Stimulated activated CD8-positive, alpha-beta memory T cell treated with anti-CD3 and anti-CD28 coated beads, Interleukin-4, amount 100 ng/mL, for 4 hours (primary cell): ENCODE measurements at places on chromosomes 4 and X.
A peak's percentile ranks its signal among the peaks of the same experiment; 100 is the strongest.

DNA sequence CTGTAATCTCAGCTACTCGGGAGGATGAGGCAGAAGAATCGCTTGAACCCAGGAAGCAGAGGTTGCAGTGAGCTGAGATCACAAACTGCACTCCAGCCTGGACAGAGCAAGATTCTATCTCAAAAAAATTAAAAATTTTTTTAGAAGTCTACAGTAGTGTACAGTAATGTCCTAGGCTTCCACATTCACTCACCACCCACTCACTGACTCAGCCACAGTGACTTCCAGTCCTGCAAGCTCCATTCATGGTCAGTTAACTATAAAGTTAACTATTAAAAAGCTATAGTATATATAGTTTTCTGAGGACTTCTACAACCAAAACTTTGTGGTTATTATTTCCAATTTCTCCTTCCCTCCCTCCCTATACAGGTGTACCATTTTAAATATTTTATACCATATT lies 34.7 kb upstream of the NEUROG2 start:
- no peak for DNase-seq

GRCh38 chrX:150753357-150753756 lies 60.2 kb downstream of the MTMR1 start:
- DNase-seq, result no peak

GRCh38 chr4:165758086-165758485 lies 115.0 kb upstream of the TLL1 start:
- no peak for DNase-seq

DNA sequence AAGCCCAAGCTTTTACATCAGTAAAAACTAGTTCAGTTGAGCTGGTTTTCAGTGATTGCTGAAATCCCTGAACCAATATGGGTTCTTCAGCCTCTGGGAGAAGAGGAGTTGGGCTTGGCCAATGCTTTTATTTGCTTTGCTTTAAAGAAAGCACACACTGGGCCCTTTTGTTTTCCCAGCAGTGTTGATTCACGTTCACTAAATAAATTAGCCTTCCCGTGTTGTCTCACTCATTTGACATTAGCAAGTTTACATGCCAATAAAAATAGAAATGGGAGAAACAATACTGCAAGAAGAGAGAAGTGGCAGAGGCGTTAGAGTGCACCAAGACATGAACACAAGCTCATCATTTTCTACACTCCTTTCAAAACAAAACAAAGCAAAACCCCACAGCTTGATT lies 136.2 kb downstream of the SHROOM3 start:
- DNase-seq, result no peak

- DNase-seq, result no peak
Observed at GRCh38 chr4:121778991-121779628, 14.1 kb upstream of the SMIM43 start.

DNA sequence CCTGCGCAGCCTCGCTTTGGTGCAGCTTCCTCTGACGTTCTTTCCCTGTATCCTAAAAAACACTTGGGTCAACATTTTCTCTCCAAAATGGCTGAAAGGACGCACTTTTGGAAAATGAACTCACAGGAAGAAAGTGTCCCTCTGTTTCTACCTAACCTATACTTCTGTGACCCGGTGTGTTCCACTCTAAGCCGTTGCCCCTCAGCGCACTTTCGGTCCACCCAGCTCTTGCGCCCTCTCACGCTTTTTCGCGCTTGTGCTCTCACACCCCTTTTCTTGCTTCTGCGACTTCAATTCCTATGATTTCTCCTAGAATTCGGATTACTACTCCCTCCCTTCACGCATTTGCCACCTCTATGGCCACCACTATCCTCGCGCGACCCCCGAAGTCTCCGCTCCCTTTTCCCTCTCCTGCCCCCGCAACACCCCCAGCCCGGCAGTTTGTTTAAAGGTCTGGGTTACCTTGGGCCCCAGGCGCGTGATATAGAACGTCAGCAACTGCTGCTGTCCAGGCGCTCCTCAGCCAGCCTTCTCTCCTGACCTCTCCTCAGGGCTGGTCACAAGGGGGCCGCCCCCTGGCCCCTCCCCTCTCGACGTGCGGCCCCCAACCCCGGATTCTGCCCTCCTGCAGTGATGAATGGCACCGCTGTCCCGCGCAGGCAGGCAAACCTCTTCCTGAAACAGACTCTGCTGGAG lies at the start of gene USP51:
USP51 (minus strand) TSS at position 535 of the 696 bp plus-strand sequence. CDS start 909 bp downstream, outside the sequence.
- DNase-seq, result no peak

GRCh38 chr4:184446132-184446658 lies 28.2 kb downstream of the IRF2 start:
- no peak for DNase-seq

DNA sequence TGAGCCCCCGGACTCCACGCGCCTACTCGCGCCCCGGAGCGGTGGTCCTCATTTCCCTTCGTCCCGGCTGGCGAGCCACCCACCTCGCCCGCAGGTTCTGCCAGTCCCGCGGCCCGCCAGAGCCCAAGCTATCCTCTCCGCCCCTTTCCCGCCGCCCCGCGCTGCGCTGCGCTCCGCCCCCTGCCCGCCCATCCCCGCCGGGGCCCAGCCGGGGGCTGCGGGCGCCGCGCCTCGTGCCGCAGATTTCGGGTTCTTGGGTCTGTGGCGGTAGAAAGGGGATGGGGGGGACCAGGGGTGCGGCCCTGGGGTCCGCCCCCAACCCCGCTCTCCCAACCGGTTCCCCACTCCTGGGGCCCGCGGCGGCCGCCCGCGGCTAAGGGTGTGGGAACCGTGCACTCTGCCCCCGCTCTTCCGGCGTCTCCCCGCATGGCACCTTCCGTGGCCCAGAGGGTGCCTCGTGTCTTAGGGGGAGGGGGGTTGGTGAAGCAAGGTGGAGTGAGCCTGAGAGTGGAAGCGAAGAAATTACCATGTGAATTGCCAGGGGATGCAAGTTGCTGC lies 650.8 kb upstream of the DIPK2B start:
- no peak for DNase-seq

GRCh38 chrX:36573720-36574119 lies 434.4 kb upstream of the FAM47C start:
- no peak for DNase-seq

- DNase-seq, result no peak
Observed at GRCh38 chr4:160136021-160136420, 1033.1 kb downstream of the RAPGEF2 start.

- DNase-seq, result no peak
Observed at GRCh38 chr4:86775061-86775460, 74.1 kb downstream of the SLC10A6 start.

GRCh38 chr4:156111686-156112085 lies 158.0 kb upstream of the CTSO start:
- DNase-seq, result no peak

DNA sequence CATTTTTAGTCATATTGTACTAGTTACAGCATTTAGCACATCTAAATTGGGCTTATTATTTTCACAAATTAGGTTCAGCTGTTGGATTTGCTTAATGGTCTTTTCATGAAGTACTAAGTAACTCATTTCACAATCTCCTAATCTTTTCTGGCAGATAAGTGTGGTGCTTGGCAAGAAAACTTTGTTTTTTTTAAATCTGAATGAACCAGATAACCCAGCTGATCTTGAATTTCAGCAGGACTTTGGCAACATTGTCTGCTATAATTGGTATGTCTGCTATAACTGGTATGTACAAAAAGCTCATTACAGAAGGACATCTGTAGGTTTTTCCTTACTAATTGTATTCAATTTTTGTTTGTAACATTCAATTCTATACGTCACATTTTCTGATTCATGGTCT lies 22.7 kb downstream of the WDR19 start:
- DNase-seq, result no peak

- DNase-seq, result no peak
Observed at GRCh38 chr4:86847571-86847970, 1.6 kb downstream of the SLC10A6 start.

GRCh38 chr4:152970102-152970820 lies 34.1 kb downstream of the FHDC1 start:
- no peak for DNase-seq

GRCh38 chrX:16307950-16308349 lies 140.7 kb downstream of the MAGEB17 start:
- no peak for DNase-seq

- DNase-seq, result no peak
Observed at GRCh38 chr4:72538006-72538405, 31.0 kb downstream of the ADAMTS3 start.

- no peak for DNase-seq
Observed at GRCh38 chr4:84790769-84791565, 175.5 kb downstream of the WDFY3 start.

GRCh38 chr4:115323106-115323707 lies 209.8 kb upstream of the NDST4 start:
- no peak for DNase-seq

DNA sequence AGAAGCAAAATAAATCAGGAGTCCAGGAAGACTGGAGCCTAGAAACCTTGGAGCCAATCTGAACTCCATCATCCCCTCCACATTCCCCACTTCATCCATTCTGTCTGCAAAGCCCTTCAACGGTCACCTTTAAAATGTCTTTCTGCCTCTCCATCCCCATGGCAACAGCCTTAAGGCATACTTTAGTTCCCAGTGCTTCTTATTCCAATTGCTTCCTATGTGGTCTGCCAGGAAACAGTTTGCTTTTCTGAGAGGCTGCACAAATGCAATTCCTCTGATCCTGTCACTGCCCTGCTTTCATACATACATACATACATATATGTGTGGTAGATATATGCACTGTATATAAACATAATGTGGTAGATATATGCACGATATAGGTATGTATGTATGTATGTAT lies 786 bp upstream of the MAGEH1 start:
- DNase-seq, result no peak

GRCh38 chr4:46999566-46999965 lies 6.2 kb upstream of the GABRA4 start:
- no peak for DNase-seq

GRCh38 chr4:157389741-157390140 lies 169.2 kb downstream of the GRIA2 start:
- no peak for DNase-seq

- DNase-seq, result no peak
Observed at GRCh38 chr4:5960252-5960880, 57.9 kb downstream of the C4orf50 start.

GRCh38 chr4:34464196-34464595 lies 1780.1 kb downstream of the ARAP2 start:
- DNase-seq, result no peak

DNA sequence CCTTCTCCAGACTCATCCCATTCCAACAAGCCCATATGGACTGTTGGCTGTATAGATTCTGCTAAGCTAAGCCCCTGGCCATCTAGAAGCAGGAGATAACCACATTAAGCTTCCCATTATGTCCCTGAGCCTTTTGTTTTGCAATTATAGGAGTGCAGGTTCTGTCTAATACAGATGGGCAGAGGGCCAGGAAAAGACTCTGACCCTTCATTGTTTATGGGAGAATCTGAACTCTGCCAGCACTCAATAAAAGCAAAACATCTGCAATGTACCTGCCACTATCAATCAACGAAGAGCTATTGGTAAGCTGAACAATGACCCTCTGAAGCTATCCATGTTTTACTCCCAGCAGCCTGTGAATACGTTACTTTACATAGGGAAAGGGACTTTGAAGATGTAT lies 207.3 kb upstream of the CLNK start:
- DNase-seq, result no peak

GRCh38 chr4:99808260-99808857 lies 8.3 kb upstream of the DAPP1 start:
- DNase-seq, result peak; percentile 36

DNA sequence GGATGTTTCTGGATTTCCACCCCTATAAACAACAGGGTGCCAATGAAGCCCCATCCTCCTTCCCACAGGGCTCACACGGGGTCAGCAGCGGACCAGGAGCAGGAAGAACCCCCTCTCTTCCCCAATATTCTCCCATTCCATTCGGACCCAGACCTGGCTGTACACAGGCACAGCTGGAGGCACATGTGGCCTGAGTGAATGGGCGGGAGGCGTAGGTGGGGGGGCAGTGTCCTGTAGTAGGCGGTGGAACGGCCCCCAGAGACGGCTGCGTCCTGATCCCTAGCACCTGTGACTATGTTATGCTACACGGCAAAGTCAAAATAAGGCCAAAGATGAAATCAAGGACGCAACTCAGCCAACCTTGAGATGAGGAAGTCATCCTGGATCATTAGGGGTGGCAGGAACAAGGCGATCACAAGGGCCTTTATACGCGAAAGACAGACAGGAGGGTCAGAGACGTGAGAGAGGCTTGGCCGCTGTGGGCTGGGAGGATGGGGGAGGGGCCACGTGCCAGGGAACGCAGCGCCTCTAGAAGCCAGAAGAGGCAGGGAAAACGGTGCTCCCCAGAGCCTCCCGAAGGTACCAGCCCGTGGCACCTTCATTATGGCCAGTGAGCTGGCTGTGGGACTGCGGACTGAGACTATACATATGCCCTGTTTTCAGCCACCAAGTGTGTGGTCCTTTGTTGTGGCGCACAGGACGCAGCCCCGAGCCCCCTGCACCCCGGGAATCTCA lies 75.6 kb downstream of the WFS1 start:
- no peak for DNase-seq

- DNase-seq, result no peak
Observed at GRCh38 chr4:53732661-53733060, 141.4 kb upstream of the LNX1 start.

GRCh38 chr4:159027535-159027934 lies 75.3 kb upstream of the RAPGEF2 start:
- no peak for DNase-seq

GRCh38 chrX:123665197-123665596 lies 67.7 kb downstream of the THOC2 start:
- no peak for DNase-seq

DNA sequence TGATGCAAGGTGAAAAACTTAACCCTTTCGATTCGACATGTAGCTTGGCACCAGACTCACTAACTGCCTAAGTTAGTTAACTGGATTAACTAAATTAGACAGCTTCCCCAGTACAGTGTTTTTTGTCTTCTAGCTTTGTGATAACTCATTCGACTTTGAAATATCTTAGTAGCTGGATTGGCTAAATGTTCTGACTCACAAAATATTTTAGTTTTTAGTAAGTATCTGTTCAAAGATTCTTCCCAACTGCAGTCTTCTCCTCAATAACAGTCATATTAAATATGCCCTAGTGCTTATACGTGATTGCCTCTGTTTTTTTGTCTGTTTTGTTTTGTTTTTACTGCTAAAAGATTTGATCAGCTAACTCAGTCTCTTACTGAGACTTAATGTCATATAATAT lies 102.9 kb downstream of the KCNIP4 start:
- no peak for DNase-seq

GRCh38 chr4:74203467-74203866 lies 45.5 kb downstream of the MTHFD2L start:
- DNase-seq, result no peak
